ENCODE measurements at places on chromosomes 4 and X. TPM values are rescaled to one million over a fixed set of nuclear protein-coding genes. Genes with fewer than 3 reads are reported as not detected.

TEX13C gene
- not detected for polyA plus RNA-seq

CTAG2 gene
- polyA plus RNA-seq, result not detected

SH3D19 gene
- polyA plus RNA-seq, result 2.4 TPM

STOX2 gene
- not detected for polyA plus RNA-seq

TAF7L gene
- not detected for polyA plus RNA-seq

RNF150 gene
- not detected for polyA plus RNA-seq

FAM184B gene
- not detected for polyA plus RNA-seq

FATE1 gene
- polyA plus RNA-seq, result not detected

MAOB gene
- polyA plus RNA-seq, result not detected

CENPVL3 gene
- polyA plus RNA-seq, result not detected

PDGFC gene
- polyA plus RNA-seq, result not detected

PGAM4 gene
- not detected for polyA plus RNA-seq

DIAPH2 gene
- polyA plus RNA-seq, result 9.0 TPM

MAP3K15 gene
- not detected for polyA plus RNA-seq

F8 gene
- 4.3 TPM for polyA plus RNA-seq

MAP7D2 gene
- polyA plus RNA-seq, result not detected

CSAG3 gene
- polyA plus RNA-seq, result not detected

SHROOM4 gene
- polyA plus RNA-seq, result not detected

PTPN13 gene
- polyA plus RNA-seq, result 0.17 TPM

NLRP2B gene
- not detected for polyA plus RNA-seq

SH3TC1 gene
- 21.1 TPM for polyA plus RNA-seq

RTL9 gene
- not detected for polyA plus RNA-seq

USP17L5 gene
- not detected for polyA plus RNA-seq

GPRASP1 gene
- polyA plus RNA-seq, result 6.9 TPM

STK32B gene
- polyA plus RNA-seq, result not detected

CC2D2A gene
- polyA plus RNA-seq, result 0.51 TPM

GNL3L gene
- 24.6 TPM for polyA plus RNA-seq

HS6ST2 gene
- polyA plus RNA-seq, result not detected

F8A2 gene
- not detected for polyA plus RNA-seq

MAGED4B gene
- 2.9 TPM for polyA plus RNA-seq

PRDM8 gene
- polyA plus RNA-seq, result 3.4 TPM

UBL4A gene
- 55.0 TPM for polyA plus RNA-seq

DUSP9 gene
- not detected for polyA plus RNA-seq

ETNPPL gene
- polyA plus RNA-seq, result not detected

FHL1 gene
- 3.8 TPM for polyA plus RNA-seq

RAB9B gene
- polyA plus RNA-seq, result not detected

IBSP gene
- polyA plus RNA-seq, result not detected

RTL3 gene
- polyA plus RNA-seq, result not detected

SEL1L3 gene
- 50.3 TPM for polyA plus RNA-seq

DUX4 gene
- polyA plus RNA-seq, result not detected

CFP gene
- polyA plus RNA-seq, result 11.7 TPM

GALNTL6 gene
- polyA plus RNA-seq, result not detected

WAS gene
- polyA plus RNA-seq, result 18.9 TPM

GPR34 gene
- 0.17 TPM for polyA plus RNA-seq

ARAP2 gene
- 13.3 TPM for polyA plus RNA-seq

ASMT gene
- not detected for polyA plus RNA-seq

USP17L11 gene
- not detected for polyA plus RNA-seq

SSX2B gene
- polyA plus RNA-seq, result not detected

SPOCK3 gene
- polyA plus RNA-seq, result not detected

CPLX1 gene
- not detected for polyA plus RNA-seq

RAB41 gene
- 0.37 TPM for polyA plus RNA-seq

UGT2B7 gene
- not detected for polyA plus RNA-seq

ENOX2 gene
- 18.9 TPM for polyA plus RNA-seq

SPACA5 gene
- polyA plus RNA-seq, result not detected

WNK3 gene
- polyA plus RNA-seq, result not detected

GLOD5 gene
- not detected for polyA plus RNA-seq
